Activated naive CD8-positive, alpha-beta T cell treated with anti-CD3 and anti-CD28 coated beads for 36 hours (primary cell): ENCODE measurements at places on chromosomes 5 and 9.

DNA sequence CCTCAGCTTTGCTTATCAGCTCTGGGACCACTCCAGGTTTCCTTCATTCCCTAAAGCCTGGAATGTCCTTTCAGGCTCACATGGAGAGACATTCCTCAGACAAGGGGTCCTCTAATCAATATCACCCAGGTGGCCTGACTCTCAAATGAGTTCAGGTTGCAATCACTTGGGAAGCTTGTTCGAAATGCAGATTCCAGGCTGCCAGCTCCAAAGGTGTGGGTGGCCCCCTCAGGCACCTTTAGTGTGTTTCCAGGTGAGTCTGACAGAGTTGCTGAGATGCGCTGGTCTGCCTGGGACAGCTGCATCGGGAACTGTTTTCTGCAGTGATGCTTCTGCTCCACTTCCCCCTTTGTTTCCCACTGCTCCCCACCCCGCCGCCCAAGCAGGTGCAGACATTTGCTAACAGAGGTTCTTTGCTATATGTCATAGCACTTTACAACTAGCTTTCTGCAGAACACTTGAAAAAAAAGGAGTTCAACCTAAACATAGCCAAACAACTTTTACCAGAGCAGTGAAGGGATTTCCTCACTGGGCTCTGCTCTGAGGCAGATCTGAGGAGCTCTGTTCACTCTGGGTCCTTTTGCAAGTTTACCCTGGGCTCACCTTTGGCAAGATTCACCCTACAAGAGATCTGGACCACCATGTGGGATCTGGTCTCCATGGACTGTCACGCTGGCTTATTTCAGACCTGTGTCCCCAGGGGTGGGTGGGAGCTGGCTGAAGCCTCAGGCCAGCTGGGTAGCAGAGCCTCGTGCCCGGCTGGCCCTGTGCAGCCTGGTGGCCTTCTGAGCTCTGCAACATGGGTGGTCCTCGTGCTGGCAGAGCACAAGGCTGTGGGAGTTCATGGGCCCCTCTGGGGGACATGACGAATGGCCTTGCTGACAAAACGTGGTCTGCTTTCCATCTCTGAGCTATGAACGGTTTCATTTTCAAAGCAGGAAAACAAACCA, 539.6 kb downstream of the CCDC171 start:
- DNase-seq: no peak

DNA sequence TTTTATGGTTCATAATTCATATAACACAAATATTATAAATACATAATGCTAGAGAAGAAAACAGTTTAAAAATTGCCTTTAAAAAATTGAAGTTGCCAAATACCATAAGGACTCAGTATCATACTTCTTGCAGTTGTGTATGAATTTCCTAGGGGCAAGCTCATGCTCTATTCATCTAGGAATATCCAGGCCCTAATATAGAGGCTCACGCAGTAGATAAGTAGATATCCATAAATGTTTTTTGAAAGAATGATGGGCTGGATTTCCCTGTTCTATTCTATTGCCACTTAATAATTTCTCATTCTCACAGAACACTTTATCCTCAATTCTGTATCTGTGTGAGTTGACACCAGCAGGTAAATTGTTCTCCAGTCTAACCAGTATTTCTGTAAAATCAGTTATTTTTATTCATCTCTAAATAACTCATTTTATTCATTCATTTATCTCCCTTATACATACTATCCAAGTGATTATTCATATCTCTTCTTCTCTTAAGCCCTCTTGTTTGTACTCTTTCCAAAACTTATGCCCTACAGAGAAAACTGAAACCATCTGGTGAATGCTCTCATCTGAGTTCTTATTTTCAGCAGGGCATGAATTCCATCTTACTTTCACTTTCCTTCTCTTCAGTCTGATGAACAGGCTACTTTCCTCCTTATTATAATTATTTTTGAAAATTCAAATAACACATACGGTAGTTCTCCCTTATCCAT, 97.1 kb downstream of the SLC44A1 start:
- no peak for DNase-seq

DNA sequence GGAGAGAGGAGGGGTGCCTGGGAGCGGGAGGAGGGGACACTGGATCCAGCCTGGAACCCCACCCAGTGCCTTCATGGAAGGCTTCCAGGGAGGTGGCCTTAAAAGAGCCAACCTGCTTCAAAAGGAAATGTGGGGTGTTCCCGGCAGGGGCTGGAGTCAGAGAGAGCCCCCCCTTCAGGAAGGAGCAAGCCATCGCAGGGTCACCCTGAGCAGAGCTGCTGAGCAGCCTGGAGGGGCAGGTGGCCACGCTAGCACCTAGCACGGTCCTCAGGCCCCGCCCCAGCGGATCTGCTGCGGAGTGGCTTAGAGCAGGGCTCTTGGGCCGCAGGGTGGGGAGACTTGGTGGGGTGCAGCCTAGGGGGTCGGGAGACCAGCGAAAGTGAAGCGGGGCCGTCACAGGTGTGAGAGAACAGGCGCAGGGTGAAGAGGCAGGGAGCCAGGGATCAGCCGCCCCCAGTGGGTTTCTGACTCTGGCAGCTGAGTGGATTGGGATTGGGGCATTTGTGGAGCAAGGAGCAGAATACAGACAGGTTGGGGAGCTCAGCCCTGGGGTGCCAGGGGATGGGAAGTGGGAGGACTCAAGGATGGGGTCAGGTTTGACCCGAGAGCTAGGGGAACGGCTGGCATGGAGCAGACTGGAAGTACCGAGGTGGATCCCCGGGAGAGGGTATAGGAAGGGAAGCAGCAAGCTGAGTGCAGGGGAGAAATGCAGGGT, 1.5 kb downstream of the LCN2 start:
- peak; percentile 21 for DNase-seq

GRCh38 chr5:75831561-75831960, 114.3 kb upstream of the POC5 start:
- DNase-seq: no peak

- DNase-seq: no peak
Observed at GRCh38 chr5:74174366-74174765, 466.2 kb downstream of the ENC1 start.

- DNase-seq: no peak
Observed at GRCh38 chr5:1593903-1594356, 70.2 kb upstream of the LPCAT1 start.

GRCh38 chr9:134661791-134662142, 20.2 kb downstream of the COL5A1 start:
- no peak for DNase-seq

- no peak for DNase-seq
Observed at GRCh38 chr5:143908959-143909358, 97.0 kb downstream of the HMHB1 start.

DNA sequence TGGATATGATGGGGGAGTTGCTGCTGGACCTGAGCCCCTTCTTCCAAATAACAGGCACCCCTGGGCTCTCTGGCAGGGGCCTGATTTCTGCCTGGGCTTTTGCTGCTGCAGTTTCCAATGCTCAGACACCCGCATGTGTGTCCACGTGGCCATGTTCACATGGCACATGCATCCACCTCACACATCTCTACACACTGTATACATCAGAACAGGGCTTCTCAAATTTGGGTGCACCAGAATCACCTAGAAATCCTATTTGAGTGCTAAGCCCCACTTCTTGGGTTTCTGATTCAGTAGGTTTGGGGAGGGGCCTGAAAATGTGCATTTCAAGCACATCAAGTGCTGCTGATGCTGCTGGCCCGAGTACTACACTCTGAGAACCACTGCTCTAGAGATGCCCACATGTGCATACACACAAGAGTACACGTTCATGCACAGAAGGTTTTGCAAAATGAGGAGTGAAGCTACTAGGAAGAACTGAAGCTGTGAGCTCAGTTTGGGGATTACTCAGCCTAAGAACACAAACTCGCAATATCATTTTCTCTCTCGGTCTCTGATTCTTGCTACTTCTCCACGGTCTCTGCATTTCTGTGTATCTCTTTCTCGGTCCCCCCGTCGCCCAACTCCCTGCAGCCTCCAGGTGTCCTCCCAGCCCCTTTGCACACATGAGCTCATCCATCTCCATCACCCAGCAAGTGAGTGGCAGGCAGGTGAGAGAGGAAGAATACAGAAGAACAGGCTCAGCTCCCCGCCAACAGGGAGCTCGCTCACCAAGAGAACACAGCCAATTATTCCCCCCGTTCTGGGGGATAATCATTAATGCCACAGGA, 97.0 kb downstream of the PCDH1 start:
- no peak for DNase-seq

GRCh38 chr9:126615245-126615790, 1.6 kb downstream of the LMX1B start:
- peak; percentile 47 for DNase-seq

DNA sequence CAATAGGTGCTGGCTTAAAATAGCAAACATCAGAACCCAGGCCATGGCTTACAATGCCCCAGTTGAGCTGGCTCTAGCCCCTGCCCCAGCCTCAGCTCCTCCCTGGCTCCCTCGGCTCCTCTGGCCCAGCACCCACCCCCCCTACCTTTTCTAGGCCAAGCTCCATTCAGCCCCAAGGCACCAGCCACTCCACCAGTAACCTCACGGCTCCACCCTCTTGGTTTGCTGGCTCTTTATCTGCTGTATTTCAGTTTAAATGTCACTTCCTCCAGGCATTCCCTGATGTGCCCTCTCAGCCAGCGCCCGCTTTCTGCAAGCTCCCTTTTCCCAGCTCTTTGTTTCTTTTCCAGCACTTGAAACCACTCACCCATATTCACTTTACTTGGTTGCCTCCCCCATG, 10.6 kb downstream of the C1QTNF2 start:
- DNase-seq: no peak

GRCh38 chr9:105846825-105847224, 152.5 kb downstream of the TMEM38B start:
- no peak for DNase-seq

GRCh38 chr5:179378116-179378440, 32.8 kb upstream of the ADAMTS2 start:
- DNase-seq: no peak

GRCh38 chr5:27928060-27928459, 889.7 kb upstream of the CDH9 start:
- DNase-seq: no peak

GRCh38 chr5:5822729-5823257, 400.3 kb downstream of the ICE1 start:
- DNase-seq: no peak

GRCh38 chr9:108351571-108351970, 504.2 kb downstream of the ACTL7B start:
- no peak for DNase-seq

DNA sequence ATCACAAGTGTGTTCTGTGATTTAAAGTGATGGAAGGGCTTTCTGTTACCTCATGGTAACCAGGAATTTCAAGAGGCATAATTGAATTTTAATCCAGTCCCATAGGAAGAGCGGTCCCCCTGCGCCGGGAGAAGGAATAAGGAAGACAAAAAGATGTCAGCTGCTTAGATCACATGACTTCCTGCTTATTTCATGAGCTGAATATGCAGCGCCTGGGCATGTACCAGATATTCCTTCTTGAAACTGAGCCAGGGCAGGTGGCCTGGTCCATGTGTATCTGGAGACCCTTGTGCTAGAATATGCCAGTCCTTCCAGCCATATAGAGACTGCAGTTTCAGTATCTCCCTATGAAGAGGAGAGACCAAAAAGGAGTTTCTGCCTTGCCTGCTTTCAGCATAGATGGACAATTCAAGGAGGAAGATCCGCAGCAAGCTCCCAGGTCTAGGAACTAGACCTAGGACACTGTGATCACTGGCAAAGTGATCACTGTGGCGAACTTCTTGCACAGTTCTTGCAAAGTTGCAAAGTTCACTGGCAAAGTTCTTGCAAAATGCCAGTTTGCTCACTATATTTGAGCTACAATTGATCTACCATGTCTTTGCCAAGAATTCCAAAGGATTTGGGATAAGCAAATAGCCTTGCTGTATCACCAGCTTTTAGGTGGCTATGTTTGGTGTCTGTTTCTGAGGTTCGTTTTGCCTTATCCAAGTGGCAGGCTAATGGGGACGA, 102.9 kb upstream of the PHYKPL start:
- DNase-seq: no peak

- no peak for DNase-seq
Observed at GRCh38 chr9:27485158-27485557, 38.9 kb upstream of the IFNK start.

GRCh38 chr5:113514289-113514635, 768 bp downstream of the YTHDC2 start:
- no peak for DNase-seq

DNA sequence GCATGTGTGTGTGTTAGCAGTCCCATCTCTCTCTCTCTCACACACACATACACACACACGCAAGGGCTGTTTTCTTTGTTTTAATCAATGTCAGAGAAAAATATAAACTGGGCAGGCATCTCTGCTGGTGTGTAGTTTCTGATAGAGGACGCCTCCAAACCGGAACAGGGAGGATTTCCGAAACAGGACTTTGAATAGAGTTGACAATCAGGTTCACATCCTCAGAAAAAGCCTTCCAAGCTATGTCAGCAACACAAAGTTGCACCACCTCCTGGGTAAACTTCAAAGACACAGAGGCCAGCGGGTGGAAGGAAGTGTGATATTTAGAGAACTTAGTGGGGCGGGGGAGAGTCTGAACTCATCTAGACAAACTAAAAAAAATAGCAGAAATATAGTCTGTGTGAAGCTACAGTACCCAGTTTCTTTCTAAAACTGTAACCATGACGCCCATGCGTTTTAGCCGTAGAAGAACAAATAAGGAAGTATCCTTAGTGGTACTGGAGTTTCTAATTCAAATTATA, 1.2 kb downstream of the ST8SIA4 start:
- DNase-seq: peak; percentile 64

- no peak for DNase-seq
Observed at GRCh38 chr9:123678038-123678877, 251.7 kb downstream of the DENND1A start.

DNA sequence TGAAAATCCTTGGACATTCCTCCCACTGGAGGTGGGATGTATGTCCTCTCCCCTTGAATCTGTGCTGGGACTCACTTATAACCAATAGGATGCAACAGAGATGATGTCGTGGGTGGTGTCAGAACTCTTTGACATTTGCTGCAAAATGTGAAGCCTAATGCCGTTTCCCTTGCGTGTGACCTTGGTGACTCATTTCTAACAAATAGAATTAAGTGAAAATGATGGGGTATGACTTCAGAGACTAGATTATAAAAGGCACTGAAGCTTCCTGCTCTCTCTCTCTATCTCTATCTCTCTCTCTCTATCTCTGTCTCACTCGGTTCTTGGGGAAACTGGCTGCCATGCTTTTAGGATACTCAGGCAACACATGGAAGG, 126.1 kb upstream of the STC2 start:
- no peak for DNase-seq

- DNase-seq: no peak
Observed at GRCh38 chr9:84744726-84745125, 75.2 kb downstream of the NTRK2 start.

- DNase-seq: no peak
Observed at GRCh38 chr5:179303451-179304200, 41.6 kb downstream of the ADAMTS2 start.

DNA sequence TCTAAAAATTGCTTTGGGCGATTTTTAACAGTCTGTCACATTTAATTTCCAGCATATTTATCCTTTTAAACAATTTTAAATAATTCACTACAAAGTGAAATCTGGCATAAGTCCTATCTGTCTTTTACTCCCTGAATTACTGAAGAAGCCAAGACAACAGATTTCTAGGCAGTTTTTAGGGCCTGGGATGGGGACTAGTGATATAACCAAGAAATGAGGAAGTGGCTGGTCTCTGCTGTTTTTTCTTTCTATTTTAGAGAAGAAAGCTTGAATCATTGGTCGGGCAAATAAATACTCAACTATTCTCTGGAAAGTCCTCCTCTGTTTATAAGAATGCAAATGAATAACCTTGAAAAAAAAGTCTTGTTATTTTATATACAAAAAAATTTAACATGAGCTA, 79.7 kb upstream of the SSBP2 start:
- DNase-seq: no peak

- no peak for DNase-seq
Observed at GRCh38 chr5:105836887-105837286, 1833.8 kb downstream of the EFNA5 start.

GRCh38 chr9:125284855-125285254, 23.2 kb downstream of the GAPVD1 start:
- DNase-seq: no peak
